ENCODE measurements at places on chromosomes 12 and 14. TPM values are rescaled to one million over a fixed set of nuclear protein-coding genes. Genes with fewer than 3 reads are reported as not detected.

SPIC gene
- not detected for total RNA-seq

AKAP3 gene
- 0.21 TPM for total RNA-seq

POMT2 gene
- total RNA-seq = 26.8 TPM

KRT81 gene
- 0.41 TPM for total RNA-seq

MYF5 gene
- 48.5 TPM for total RNA-seq

FICD gene
- total RNA-seq = 2.8 TPM

- DNase-seq = peak; percentile 30
Measured at GRCh38 chr12:17372508-17372907, 717.5 kb downstream of the RERGL start.

- DNase-seq = no peak
Measured at GRCh38 chr12:132936163-132936562, 19.9 kb downstream of the ZNF605 start.

- no peak for DNase-seq
Measured at GRCh38 chr12:1272142-1272541, 281.1 kb downstream of the ERC1 start.

DNA sequence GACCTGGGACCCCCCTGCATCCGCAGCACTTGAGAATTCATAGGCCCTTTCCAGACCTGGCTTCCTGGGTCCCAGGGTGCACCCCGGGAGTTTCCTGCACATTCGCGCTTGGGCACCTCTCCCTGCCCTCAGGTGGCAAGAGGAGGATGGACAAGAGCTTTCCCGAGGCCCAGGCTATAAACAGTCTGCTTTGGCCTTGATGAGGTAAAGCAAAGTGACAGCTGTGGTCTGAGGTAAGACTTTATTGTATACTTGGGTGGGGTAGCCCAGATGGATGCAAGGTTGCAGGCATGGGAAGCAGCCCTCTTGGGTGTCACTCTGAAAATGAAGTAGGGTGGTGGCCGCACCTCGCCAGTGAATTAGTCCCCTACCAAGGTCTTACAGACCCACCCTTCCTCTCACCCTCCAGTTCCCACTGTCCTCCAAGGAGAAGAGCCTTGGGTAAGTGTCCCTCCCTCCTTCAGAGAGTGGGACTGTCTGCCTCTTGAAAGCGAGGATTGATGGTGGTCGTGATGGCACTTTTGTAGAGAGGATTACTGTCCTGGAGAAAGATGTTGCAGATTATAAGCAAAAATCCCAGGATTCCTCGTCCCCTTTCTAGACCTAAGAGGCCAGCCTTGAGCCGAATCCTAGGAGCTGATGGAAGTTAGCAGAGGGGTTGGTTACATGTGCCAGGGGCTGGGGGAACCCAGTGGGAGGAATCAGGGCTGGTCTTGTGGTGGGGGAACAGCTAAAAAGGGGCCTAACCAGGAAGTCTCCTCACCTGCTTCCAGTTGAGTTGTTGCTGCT is 10.6 kb upstream of the CSAD start:
- DNase-seq = no peak

DNA sequence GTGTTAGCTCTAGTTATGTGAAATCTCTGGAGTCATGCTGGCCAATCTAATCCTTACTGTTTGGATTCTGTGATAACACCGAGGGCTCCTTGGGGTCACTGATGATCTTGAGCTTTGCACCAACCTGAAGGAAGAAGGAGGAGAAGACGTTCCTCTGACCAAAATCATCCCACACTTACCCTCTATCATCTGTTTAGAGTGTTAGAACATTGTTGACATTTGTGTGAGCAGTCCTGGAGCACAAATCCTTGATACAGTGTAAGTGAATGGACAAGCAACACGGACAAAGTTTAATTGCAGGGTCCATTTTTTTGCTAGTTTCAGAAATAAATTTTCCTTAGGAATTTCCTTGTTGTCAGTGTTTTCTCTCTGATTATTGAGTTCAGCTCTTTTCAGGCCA is 181.7 kb downstream of the AKAP6 start:
- no peak for DNase-seq

GRCh38 chr14:38108681-38109080 is 99.0 kb upstream of the SSTR1 start:
- DNase-seq = no peak

DNA sequence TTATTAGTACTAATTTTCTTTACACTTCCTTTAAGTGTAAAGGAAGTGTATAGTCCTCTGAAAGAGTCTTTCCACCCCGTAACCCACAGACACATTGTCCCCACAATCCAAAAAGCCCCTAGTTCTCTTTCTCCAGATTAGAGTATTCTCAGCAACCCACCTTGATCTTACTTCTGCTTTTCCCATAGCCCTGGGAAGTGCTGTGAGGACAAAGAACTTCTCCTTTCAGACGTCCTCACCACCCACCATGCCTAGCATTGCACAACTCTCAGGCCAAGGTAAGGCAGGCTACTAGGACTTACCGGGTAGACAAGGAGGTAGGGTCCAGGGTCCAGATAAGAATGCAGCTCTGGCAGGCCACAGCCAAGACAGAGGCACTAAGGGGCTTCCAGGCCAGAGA is 7.4 kb downstream of the AAAS start:
- DNase-seq = no peak

- DNase-seq = no peak
Measured at GRCh38 chr14:50865391-50866076, 6.3 kb upstream of the ABHD12B start.

- no peak for DNase-seq
Measured at GRCh38 chr12:120646044-120646443, 5.6 kb downstream of the CABP1 start.

- no peak for DNase-seq
Measured at GRCh38 chr14:72129291-72129690, 197.1 kb downstream of the RGS6 start.

DNA sequence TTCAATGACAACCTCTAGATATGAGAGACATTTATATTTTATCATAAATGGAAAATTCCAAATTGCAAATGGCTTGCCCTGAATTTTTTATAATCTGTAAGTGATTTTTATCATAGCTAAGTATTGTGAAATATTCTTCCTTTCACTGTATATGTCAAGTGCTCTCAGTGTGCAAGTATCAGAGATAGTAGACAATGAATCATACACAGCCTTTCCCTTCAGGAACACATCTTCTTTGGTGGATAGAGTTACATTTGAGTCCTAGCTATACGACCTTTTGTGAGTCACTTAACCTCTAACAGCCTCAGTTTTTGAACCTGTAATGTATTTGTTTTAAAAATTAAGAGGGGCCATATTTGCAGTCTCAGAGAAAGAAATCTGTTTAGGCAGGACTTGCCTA is 350.7 kb upstream of the SEL1L start:
- DNase-seq = no peak

DNA sequence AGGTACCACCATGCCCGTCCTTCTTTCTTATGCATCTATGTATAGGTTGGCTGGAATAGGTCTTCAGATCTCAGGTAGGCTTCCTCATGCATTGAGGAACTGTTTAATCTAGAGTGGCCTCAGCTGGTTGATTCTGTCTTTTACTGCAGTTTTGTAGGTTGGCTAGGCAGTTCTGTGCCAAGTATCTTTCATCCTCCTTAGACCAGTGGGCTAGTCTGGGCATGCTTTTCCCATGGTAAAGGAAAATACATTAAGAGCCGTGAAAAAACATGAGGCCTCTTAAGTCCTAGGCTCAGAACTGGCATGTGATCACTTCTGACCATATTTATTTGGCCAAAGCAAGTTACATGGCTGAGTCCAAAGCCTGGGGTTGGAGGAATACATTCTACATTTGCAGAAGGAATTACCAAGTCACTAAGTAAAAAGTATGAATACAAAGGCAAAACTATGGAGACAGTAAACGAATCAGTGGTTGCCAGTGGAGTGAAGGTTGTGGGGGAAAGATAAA is 137.3 kb downstream of the WIF1 start:
- DNase-seq = peak; percentile 5

- no peak for DNase-seq
Measured at GRCh38 chr12:28869197-28869596, 279.9 kb upstream of the FAR2 start.

- no peak for DNase-seq
Measured at GRCh38 chr12:80939231-80939950, 1.7 kb upstream of the LIN7A start.

- no peak for DNase-seq
Measured at GRCh38 chr14:24130380-24130716, at the start of gene FITM1. FITM1 (plus strand) TSS chr14:24130659; CDS start chr14:24131564, 905 bp downstream.

DNA sequence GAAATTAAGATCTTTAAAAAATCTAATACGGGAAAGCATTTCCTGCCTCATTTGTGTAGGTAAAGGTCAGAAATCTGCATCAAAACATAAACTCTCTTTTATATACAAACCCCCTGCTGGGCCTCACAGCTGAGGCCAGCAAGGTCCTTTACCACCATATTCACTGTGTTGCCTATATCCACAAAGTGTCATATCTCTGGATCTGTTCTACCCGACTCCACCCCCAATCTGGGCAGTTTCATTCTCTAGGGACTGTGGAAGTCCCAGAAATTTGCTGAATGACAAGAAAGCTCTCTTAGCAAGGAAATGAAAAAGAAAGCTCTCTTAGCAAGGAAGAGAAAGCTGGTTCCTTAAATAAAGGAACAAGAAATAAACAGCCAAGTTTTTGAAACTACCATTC is 301.7 kb downstream of the KCNH5 start:
- no peak for DNase-seq

- DNase-seq = peak; percentile 42
Measured at GRCh38 chr14:51020024-51020710, 74.7 kb downstream of the TRIM9 start.

DNA sequence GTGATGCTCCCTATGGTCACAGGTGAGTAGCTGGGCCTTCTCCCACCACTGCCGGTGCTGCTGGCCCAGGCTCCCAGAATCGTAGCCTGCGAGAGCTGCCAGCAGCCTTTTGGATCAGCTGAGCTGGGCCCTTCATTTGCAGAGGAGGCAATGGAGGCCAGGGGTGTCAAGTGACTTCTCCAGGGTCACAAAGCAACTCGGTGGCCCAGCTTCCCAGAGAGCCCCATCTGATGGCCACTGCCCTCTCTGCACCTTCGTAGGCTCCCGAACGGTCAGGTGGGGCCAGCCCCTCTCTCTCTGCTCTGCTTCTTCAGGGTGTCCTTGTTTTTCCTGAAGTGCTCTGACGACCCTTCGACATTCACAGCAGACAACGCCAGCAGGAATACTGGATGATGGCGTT is 4.6 kb downstream of the KRT80 start:
- no peak for DNase-seq

Data from tongue (tissue), 3 donors.